NCI-H1105 (cell line): ENCODE measurements at places on chromosomes 16 and 17.

- DNase-seq = no peak
Measured at GRCh38 chr17:49406421-49407061, 8.1 kb downstream of the PHB1 start.

DNA sequence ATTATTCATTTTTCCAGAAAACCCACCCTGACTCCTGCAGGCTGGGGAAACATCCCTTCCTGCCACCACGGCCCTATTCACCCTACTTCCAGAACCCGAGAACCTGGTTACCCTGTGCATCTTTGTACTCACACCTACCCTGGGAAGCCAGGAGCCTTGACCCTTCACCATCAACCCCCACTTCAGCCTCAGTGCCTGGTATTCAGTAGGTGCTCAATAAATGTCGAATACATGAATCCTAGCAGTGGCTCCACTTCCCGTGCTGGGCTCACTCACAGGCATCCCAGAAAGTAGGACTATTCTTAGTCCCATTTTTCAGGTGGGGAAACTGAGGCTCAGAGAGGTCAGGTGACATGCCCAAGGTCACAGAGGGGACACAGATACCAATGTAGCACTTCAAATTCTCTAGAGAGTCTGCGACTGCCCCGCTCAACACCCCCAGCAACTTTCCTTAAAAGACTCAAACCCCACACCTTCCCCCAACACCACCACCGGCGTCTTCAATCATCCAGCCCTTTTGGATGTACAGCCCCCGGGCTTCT, 36.1 kb upstream of the CMIP start:
- DNase-seq = no peak

- no peak for DNase-seq
Measured at GRCh38 chr16:21239646-21240045, 6.1 kb downstream of the ANKS4B start.

DNA sequence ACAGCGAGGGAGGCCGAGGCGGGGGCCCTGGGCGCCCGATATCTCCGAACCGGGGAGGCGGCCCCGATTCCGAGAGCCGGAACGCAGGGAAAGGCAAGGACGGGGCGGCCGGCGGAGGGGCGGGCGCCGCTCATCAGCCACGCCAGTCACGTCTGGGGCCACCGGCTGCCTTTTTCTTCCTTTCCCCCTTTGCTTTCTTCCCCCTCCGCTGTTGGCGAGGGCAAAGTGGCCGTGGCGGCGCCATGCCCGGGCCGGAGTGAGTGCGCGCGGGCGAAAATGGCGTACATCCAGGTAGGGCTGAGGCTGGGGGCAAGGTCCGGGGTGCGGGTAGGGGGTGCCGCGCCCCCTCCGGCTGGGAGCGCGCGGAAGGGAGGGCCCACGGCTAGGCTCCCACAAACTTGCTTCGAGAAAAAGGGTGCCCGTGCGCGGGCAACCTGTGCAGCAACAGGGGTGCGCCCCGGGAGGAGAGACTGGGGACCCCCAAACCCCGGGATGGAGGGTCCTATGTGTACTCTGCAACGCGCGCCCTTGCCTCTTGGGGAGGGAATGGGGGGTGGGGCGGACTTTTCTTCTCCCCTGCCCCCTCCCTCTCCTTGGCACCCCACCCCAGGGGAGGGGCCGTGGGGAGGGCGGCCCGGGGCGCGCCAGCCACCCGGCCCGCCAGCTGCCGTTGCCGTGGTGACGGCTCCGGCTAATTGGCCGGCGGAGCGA, 486 bp downstream of the SYT17 start:
- peak; percentile 64 for DNase-seq

GRCh38 chr17:35138218-35138617, 3.9 kb downstream of the NLE1 start:
- no peak for DNase-seq

- no peak for DNase-seq
Measured at GRCh38 chr16:51886456-51886855, 660.5 kb downstream of the TOX3 start.

DNA sequence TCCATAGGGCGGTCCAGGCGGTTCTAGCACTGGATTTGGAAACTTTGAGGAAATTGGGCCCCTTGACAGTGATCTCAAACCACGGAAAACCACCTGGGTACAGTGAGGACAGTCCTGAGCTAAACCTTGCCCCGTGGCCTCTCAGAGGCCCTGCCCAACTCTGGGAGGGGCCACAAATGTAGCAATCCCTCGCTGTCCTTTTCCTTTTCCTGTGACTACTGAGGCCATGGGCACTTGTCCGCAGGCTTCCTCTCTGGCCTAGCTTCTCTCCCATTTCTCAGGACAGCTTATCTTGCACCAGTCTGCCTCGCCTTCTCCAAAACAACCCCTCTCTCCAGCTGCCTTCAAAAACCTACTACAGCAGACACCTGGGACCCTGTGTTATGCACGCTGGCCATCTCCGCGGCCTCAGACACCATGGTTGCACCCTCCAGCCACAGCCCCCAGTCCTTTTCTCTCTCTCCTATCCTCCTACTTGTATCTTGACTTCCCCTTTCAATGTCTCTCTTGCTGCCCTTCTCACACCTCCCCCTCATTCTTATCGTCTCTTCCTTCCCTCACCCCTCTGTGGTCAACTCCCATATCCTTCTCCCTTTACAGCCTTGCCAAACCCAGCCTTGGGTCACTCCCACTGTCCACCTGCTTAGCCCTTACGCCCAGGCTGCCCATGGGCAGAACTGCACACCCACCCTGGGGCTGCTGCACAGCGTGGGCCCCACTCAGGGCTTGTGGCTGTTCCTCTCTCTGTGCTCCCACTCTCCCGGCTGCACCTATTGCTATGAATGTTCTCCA, 7.6 kb downstream of the SCPEP1 start:
- DNase-seq = no peak

DNA sequence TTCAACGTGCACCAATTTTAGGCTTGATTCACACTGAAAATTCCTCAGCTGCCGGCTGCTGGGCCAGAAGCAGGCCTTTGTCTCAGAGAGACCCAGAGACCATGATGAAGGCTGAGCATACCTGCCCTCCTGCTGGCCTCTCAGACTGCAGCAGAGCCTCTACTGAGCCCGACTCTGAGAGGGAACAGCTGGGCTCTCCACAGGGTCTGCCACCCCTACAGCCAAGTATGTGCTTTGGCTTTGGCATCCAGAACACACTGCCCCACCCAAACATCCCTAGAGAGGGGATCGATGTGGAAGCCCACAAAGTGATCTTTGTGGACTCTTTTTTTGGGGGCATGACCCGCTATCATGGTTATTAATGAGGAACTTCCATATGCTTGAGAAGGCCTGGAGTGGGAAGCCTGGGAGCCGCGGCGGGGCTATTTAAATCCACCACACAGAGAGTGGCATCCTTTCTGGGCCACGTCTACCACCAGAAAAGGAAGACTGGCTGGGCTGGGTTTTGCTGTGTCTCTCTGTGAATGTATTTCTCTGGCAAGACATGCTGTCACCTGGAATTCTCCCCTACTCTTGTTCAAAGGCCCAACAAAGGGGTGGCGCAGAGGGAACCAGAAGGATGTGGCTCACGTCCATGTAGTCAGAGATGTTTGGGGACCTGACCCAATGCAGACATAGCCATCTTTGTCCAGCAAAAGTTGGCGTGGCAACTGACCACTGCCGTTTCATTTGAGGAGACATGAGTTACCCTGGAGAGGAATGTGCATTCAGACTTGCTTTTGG, 69.3 kb downstream of the GNAO1 start:
- no peak for DNase-seq

DNA sequence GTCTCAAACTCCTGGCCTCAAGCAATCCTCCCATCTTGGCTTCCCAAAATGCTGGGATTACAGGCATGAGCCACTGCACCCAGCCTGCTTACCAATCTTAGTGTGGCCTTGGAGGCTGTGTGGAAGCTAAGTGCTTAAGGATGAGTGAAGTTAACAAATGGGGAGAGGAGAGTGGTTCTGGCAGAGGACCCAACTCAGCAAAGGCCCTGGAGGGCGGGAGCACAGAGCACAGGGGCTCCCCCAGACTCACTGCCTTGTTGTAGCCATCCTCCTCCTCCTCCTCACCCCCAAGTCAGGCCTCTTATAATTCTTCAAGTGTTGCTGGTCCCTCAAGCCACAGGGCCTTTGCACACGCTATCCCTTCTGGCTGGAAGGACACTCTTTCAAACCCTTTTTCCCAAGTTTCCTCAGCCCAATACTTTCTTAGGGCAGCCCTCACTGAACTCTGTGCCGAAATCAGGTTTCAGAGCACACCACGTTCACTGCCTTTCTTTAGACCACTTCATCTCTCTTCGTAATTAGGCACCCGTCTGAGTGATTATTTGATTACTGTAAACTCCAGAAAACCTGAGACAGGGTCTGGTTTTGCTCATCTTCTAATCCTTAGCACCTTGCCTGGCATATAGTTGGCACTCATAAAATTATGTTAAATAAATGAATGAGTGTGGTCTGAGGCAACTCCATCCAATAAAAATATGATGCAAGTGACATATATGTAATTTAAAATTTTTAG, 23.4 kb downstream of the NGFR start:
- DNase-seq = no peak

DNA sequence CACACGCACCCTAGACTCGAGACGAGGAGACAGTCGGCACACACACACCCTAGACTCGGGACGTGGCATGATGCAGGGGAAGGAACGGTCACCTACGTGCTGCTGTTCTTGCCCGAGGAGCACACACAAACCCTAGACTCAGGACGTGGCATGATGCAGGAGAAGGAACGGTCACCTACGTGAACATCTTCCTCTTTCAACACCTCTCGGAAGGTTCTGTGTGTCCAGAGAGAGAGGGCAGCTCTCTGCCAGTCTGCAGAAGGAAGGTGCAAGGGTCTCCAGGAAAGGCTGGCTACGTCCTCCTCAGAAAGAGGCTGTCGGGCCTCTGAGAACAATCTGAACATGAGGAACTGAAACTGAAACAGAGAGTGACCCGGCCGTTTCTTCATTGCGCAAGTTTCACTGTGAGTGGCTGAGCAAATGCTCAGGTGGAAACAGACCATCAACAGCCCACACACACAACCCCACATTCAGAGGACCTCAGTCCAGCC, 43.4 kb downstream of the ZNF276 start:
- DNase-seq = no peak

- no peak for DNase-seq
Measured at GRCh38 chr16:17372386-17372785, 98.4 kb downstream of the XYLT1 start.

GRCh38 chr16:84055366-84055765, 12.8 kb upstream of the SLC38A8 start:
- DNase-seq = no peak

- no peak for DNase-seq
Measured at GRCh38 chr17:80126449-80126715, 20.5 kb downstream of the EIF4A3 start.

- peak; percentile 86 for DNase-seq
Measured at GRCh38 chr16:17070882-17071592, 399.7 kb downstream of the XYLT1 start.
